ENCODE measurements at places on chromosomes 5 and 9.
A peak's percentile ranks its signal among the peaks of the same experiment; 100 is the strongest.

DNA sequence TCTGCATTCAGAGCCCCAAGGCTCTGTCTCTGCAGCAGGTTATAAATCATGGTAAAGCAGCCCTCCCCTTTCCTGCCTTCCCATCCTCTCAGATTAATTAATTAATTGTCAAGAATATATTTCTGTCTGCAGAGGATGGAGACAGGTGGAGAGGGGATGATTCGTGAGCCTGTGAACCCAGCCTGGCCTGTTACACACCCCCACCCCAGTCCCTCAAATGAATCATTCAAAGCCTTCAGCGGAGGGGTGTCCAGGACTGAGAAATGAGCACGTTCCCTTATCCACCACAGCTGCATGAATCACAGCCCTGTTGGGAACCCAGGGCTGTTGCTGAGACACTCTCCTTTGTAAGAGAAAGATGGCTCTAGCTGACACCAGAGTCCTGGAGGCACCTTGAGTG lies 56.0 kb downstream of the NIPAL4 start:
- DNase-seq: peak; percentile 78

- no peak for DNase-seq
These were observed 30.4 kb upstream of the FABP6 start for GRCh38 chr5:160198841-160199409.

DNA sequence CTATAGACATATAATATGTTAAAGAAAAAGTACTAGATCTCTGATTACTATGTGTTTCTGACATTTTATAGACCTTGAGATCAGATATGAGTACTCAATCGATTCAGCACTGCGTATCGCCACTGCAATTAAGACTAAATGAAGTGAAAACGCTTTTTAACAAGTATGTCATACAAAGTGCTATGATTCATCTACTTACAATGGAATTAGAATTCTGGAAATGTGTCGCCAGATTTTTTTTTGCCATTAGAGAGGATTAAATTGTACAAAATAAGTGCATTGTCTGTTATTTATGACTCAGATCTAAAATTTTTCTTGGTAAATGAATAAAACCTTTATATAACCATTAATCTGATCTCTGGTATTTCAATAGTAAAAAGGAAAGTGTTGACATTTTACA lies 20.0 kb upstream of the AGGF1 start:
- no peak for DNase-seq

- DNase-seq: peak; percentile 73
These were observed 726.4 kb upstream of the GRAMD2B start for GRCh38 chr5:125696762-125697161.

- no peak for DNase-seq
These were observed 244.0 kb downstream of the YTHDC2 start for GRCh38 chr5:113757508-113757907.

GRCh38 chr5:77302247-77302646 lies 91.8 kb downstream of the PDE8B start:
- no peak for DNase-seq

DNA sequence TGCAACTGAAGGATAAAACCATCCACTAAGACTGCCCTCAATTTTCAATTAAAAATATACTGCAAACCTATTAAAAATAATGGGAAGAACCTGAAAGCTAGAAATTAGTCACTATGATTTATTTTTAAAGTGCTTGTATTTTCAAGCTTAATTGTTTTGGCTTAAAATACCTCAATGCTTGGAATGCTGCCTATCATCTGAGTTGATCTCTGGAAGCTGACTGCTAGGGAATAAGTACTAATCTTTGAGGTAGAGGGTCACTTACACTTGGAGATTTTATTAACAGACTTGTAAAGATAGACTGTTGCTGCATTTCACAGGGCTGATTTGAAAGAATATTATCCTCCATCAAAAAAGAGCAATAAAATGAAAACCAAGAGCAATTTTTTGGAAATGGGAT lies 6.2 kb downstream of the PCSK1 start:
- DNase-seq: no peak

- no peak for DNase-seq
These were observed 1750.6 kb upstream of the CDH9 start for GRCh38 chr5:28788954-28789353.

DNA sequence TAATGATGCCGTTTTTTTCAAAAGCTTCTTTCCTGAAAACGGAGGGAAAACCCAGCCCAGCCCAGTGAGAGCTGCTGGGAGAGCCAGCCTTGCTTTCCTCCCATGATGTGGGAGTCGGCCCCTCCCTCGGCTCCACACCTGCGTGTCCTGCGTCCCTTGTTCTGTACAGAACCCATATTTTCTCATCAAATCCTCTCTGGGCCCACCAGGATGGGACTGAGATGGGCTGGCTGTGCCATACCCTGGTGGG lies 8.9 kb downstream of the FLT4 start:
- no peak for DNase-seq

DNA sequence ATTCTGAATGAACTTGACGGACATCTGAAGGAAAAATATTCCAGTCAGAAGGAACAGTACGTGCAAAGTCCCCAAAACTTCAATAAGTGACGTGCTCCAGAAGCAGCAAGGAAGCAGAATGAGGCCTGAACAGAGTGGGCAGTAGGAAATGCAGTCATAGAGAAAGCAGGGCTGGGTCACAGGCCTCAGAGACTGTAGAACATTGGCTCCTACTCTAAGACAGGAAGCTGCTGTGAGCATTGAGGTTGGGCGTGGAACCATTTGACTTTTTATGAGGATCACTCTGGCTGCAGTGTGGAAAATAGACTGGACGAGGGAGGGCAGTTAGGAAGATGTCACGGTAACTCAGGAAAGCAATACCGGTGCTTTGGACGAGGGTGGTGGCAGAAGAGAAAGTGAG lies 64.0 kb downstream of the DOCK8 start:
- no peak for DNase-seq

DNA sequence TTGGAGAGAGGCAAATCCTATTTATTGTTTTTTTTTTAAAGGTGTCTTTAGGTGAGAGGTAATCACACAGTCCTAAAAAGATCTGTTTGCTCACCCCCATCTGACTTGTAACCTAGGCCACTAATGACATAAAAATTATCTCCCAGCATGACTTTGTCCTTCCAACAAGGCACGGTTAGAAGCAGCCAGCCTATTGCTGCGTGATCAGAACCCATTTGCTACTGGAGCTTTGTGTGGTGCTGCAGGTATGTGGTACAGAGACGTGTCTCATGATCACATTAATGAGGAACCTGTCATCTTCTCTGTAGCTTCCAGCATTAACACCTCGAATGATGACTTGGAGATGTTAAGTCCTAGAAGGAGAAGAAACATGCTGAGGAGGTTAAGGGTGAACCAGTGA lies 555.8 kb upstream of the TLE4 start:
- DNase-seq: no peak

DNA sequence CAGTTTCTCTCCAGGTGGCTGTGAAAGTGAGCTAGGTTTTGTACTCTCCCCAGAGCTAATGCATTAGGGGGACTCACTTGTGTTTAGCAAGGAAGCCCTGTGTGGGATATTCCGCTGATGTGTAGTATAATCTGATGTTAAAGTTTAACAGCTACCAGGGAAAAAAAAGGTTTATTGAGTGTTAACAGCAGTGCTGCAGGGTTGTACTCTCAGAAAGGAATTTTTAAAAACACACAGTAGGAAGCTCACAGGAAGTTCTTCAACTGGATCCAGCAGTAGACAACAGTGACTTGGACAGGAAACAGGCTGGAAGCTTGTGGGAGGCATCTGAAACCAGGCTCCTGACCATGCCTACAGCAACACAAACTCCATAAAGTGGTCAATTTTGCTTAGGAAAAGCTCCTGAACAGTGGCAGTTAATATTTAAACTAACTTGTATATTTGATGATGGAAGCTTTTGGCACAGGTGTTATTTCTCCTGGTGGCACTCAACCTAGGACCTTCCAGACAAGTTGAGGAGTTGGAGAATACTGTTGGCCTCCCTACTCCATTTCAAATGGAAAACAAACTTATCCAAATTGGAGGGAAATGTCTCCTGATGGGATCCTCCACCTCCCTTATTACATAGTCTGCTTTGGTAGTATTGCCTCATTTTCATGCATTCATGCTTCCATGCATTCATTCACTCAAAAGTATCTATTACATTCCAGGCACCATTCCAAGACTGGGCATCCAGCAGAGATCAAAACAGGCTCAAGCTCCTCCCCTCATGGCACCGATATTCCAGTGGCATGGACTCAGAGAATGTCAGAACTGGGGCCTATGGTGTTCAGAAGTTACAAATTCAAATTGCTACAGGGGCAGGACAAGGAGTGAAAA lies 54.7 kb downstream of the FOXD1 start:
- DNase-seq: no peak

DNA sequence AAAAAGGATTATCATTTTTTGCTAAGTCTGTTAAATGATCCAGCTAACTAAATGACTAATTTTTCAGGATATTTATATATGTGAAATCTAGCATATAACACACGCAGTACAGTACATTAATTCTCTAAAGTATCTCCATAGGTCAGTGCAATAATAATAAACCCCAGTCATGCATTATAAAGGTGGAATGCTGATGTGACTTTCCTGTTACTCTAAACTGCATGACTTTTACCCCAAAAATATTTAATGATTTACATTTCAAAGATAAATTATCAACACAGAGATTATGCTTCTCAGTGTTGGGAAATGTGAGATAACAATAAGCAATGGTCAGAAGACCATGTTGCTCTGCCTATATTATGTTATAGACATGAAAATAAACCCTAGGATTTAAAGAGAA lies 34.1 kb upstream of the PAM start:
- DNase-seq: no peak

DNA sequence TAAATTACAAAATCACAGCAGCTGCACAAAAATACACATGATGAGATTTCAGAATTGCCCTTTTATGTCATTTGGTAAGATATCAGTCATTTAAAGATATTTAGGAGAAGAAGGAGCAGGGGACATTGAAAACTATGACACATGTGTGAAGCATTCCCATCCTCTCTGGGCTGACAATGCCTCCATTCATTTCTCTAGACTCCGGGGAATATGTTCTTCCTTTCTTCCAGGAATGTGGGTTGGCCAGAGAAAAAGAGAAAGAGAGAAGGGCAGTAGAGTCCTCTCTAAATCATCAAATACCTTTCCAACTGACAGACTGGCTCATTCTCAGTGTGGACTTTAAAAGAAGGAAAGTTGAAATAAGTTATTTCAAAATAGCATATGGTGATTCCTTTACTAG lies 205.6 kb upstream of the ADAMTSL1 start:
- no peak for DNase-seq

DNA sequence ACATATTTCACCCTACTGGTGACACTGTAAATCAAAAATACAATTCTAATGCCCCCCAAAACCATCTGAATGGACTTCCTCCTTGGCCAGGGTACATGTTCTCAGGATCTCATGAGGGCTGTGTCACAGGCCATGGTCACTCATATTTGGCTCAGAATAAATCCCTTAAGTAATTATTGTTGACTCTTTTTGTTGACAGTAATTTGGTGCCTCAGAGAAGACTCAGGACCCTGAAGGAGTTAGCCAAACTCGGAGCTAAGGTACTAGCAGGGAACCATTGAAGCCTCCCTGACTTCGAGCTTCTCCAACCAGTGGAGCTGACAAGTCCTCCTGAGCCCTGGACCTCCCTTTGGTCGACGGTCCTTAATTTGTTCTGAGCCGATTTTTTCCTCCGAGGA lies 51.2 kb upstream of the SNAPC3 start:
- DNase-seq: no peak

DNA sequence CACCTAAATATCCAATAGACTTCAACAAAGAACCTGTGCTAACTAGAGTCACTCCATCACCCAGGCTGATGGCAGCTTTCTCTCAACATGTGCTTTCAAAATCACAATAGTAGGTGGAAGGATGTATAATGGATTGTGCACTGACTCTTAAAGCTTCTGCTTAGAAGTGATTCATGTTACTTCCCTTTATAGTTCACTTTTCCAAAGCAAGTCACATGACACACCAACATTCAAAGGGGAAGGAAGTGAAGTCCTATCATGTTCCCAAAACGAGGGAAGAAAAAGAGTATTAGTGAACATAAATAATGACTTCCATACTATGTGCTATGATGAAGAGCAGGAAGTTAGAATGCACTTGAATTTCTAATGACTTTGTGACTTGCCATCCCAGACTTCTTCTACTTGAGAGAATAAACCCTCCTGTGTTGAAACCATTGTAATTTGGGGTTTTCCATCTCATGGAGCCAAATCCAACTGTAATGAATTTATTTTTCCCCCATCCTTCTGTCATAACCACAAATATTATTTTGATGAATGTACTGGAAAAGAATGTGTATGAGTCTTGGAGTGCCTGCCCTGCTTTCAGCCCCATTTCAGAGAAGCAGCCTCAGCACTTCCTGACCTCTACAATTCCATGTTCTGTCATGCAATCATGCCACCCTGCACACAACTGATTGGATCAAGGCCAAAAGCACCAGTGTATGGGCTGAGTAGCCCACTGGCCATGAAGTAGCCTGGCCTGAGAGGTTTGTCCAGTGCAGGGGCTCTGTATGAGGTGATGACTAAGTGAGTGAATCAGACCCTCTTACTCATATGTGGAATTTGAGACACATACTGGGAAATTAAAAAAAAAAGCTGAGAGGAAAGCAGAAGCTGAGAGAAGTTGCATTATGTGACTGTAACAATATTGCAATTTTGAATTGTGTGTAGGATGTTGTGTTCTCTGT lies 525.9 kb upstream of the CLINT1 start:
- peak; percentile 88 for DNase-seq

DNA sequence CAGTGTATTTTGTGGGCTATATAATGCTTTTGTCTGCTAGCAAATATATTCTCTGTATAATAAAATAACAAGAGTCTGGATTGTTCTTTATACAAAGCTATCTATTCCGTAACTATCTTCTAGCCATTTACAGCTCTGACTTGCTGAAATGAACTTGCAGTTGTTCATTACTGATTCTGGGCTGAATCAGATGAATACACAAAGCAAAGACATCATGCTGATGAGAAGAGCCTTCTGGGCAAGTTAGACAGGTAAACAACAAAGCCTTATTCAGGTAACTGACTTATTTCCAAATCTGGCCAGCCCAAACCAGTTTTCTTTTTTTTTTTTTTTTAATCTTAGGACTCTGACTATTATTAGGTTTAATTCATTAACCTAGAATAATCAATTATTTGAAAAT lies 255.5 kb downstream of the KIAA0825 start:
- DNase-seq: no peak

- DNase-seq: no peak
These were observed 10.8 kb upstream of the TTC39B start for GRCh38 chr9:15317836-15318235.

DNA sequence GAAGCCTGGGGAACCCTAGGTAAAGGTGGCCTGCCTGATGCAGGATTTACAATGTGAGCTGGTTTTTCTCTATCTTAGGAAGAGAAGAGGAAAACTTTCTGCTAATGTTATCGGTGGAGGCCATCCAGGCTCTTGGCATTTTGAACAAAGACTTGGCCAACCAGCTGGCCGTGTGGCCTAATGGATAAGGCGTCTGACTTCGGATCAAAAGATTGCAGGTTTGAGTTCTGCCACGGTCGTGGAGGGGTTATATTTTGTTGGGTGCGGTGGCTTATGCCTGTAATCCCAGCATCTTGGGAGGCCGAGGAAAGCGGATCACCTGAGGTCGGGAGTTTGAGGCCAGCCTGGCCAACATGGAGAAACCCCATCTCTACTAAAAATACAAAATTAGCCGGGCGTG lies 9.6 kb downstream of the C9orf152 start:
- DNase-seq: no peak

All from GM04504 (cell line).